ENCODE measurements at places on chromosomes 1 and 21. TPM values are rescaled to one million over a fixed set of nuclear protein-coding genes. Genes with fewer than 3 reads are reported as not detected.

ADARB1 gene
- total RNA-seq = 27.0 TPM

ZNF593 gene
- 9.3 TPM for total RNA-seq

CD1D gene
- 1.6 TPM for total RNA-seq

CTTNBP2NL gene
- 17.0 TPM for total RNA-seq

CROCC gene
- 35.4 TPM for total RNA-seq

RPTN gene
- not detected for total RNA-seq

LAMC1 gene
- 170 TPM for total RNA-seq

FAAH gene
- 14.3 TPM for total RNA-seq

PRAMEF4 gene
- total RNA-seq = not detected

GRCh38 chr21:29394051-29394450 is 95.3 kb downstream of the BACH1 start:
- no peaks in the 10 kb centered on the region for H3K36me3 ChIP-seq
- no peak overlapping the region for H3K4me3 ChIP-seq
- DNase-seq = no peak
- H3K4me1 ChIP-seq = no peaks in the 10 kb centered on the region

- peaks cover 2% of the 10 kb centered on the region for H3K36me3 ChIP-seq
- peaks cover 3% of the 10 kb centered on the region for H3K27me3 ChIP-seq
- no peak for DNase-seq
- no peak overlapping the region for H3K27ac ChIP-seq
- peaks cover 4% of the 10 kb centered on the region for H3K4me1 ChIP-seq
Observed at GRCh38 chr1:38834221-38834782, 25.3 kb downstream of the RRAGC start.

DNA sequence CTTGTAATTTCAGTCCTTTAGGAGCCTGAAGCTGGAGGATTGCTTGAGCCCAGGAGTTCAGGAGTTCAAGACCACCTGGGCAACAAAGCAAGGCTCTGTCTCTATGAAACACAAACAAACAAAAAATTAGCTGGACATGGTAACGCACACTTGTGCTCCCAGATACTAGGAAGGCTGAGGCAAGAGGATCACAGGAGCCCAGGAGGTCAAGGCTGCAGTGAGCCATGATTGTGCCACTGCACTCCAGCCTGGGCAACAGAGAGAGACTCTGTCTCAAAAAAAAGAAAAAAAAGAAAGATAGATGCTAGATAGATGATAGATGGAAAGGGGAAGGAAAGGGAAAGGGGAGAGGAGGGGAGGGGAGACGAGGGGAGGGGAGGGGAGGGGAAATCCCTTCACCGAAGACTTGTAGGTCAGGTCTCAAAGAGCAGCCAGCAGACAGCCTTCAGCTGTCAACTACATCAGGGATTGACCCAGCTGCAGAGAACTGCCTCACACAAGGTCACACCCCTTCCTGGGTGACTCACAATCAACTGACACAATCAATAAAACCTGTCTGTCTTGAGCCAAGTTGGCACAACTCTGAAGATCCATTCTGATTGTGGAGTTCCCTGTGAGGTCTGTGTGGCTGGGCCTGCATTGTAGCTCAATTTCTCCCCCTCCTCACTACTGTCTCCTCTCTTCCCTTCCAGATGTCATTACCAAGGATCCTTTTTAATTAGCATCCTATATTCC is 200.6 kb downstream of the RGS7 start:
- H3K36me3 ChIP-seq = no peaks in the 10 kb centered on the region
- no peak for DNase-seq
- no peaks in the 10 kb centered on the region for H3K4me1 ChIP-seq
- no peak overlapping the region for H3K4me3 ChIP-seq

DNA sequence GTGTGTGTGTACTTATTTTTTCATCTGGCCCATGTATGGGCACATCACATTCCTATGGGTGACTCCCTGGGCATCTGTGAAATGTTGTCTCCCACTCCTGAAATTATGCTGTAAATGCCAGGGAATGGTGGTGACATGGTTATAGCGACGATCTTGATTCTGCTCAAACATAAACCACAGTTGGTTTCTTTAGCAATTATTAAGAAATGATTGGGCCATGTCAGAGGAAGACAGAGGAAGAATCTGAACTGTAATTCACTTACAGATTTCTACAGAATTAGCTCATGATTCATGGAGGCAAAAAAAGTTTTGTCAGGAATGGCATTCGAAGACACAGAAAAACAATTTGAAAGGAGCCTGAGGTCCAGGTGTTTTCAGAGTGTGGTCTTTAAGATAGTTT is 25.8 kb upstream of the KCNE1 start:
- DNase-seq = no peak
- H3K27ac ChIP-seq = no peak overlapping the region
- H3K4me3 ChIP-seq = no peak overlapping the region
- no peaks in the 10 kb centered on the region for H3K36me3 ChIP-seq

DNA sequence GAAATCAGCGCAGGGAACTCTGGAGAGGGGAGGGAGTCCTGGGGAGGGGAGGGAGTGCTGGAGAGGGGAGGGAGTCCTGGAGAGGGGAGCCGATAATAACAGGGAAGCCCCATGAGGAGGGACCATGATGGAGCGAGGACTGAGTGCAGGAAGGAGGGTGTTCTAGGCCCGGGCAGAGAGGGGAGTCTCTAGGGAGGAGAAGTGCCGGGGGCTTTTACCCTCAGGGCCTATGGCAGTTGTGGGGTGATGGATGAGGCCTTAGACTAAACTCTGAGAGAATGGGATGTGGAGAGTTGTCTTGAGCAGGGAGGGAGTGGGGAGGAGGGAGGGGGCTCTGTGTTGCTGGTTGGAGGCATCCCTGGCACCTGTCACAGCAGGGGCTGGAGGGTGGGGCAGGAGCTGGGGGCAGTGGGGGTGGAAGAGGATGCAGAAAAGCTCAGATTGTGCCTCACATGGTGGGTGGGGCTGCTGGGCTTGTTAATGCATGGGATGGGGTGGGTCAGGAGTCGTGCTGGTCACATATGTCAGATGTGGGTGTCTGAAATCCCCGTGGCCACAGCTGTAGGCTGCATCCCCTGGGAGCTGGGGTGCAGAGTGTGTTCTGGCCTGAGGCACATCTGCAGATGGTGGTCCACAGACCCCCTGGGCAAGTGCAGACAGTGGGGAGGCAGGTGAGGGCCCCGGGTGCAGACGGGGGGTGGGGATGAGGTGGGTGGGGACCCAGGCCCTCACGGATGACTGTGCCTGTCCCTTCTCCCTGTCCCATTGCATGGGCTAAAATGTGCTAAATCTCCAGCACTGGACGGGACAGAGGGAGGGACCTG is 88.4 kb upstream of the COL6A1 start:
- no peak overlapping the region for H3K27ac ChIP-seq
- H3K4me1 ChIP-seq = peaks cover 62% of the 10 kb centered on the region
- H3K27me3 ChIP-seq = no peaks in the 10 kb centered on the region

- H3K4me3 ChIP-seq = peak overlapping the region; percentile 85
- no peaks in the 10 kb centered on the region for H3K27me3 ChIP-seq
- peaks cover 44% of the 10 kb centered on the region for H3K4me1 ChIP-seq
- H3K36me3 ChIP-seq = peaks cover 2% of the 10 kb centered on the region
- H3K27ac ChIP-seq = peak overlapping the region; percentile 92
Observed at GRCh38 chr1:203629507-203630082, 3.0 kb downstream of the ATP2B4 start.

GRCh38 chr1:228169345-228169744 is 3.7 kb downstream of the IBA57 start:
- no peak for DNase-seq
- H3K4me1 ChIP-seq = peaks cover 19% of the 10 kb centered on the region
- H3K36me3 ChIP-seq = peaks cover 39% of the 10 kb centered on the region
- H3K27ac ChIP-seq = no peak overlapping the region

DNA sequence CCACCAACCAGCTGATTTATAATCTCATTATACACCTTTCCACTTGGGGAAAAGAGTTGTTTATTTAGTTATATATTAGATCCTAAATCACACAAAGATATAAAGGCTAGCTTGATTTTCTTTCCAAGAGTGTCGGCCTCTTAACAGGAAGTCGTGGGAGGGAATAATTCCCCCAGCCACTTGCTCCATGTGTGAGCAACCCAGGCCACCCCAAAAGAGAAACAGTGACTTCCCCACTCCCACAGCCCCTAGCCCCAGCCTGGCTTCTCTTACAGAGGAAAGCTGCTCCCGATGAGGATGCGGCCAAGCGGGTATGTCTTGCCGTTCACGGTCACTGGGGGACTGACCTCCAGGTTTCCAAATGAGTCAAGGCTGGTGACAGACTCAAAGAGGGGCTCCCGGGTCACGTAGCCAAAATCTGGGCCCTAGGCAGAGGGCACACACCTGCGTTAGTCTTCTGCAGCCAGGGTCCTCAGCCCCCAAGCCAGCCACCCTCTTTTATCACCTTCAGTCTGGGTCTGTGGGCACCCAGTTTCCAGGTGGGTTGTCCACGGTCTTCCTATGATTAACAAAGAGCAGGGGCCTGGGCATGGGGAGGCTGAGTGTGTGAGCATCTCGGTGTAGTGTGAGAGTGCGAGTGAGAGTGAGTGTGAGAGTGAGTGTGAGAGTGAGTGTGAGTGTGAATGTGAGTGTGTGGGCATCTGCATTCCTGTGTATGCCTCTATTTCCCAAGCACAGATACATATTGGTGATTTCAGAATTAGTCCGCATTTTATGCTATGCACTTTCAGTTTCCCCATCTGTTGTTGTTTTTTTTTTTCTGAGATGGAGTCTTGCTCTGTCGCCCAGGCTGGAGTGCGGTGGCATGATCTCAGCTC is 25.4 kb upstream of the SDHB start:
- DNase-seq = no peak
- H3K27ac ChIP-seq = no peak overlapping the region

DNA sequence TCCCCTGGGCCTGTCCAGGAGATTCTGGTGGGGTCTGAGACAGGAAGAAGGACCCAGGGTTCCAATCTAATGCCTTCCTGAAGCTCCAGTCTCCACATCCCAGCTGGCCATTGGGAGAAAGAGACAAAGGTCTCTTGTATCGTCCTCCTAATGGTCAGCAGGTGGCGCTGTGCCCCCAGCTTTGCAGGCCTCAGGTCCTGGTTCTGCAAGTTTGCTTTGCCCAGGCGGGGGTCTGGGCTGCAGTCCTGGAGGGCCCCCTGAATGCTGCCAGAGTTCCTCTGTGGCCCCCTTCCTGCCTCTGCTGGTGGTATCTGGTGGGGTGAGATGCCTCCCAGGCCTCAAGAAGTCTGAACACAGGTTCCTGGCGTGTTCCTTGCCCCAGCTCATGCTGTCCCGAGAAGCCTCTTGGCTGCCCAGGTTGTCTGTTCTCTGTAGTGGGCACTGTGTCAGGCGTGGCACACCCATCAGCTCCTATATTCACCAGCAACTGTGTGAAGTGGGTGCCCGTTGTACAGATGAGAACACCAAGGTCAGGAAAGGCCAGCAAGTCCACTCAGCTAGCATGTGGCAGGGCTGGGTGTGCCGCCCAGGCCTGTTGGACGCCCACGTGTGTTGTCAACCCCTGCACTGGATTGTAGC is 33.8 kb upstream of the CSF3R start:
- DNase-seq = peak; percentile 77
- no peaks in the 10 kb centered on the region for H3K27me3 ChIP-seq
- H3K4me1 ChIP-seq = peaks cover 11% of the 10 kb centered on the region

- H3K27me3 ChIP-seq = no peaks in the 10 kb centered on the region
- H3K4me1 ChIP-seq = no peaks in the 10 kb centered on the region
- peak; percentile 79 for DNase-seq
- no peak overlapping the region for H3K27ac ChIP-seq
Observed at GRCh38 chr1:67264152-67264551, 43.5 kb upstream of the IL12RB2 start.

- no peaks in the 10 kb centered on the region for H3K36me3 ChIP-seq
- H3K27me3 ChIP-seq = no peaks in the 10 kb centered on the region
- no peak overlapping the region for H3K27ac ChIP-seq
- DNase-seq = no peak
Observed at GRCh38 chr1:244212219-244212618, 161.1 kb downstream of the ZBTB18 start.

Measured in spinal cord (tissue), 10 donors.